ENCODE measurements at places on chromosomes 5 and 9.

DNA sequence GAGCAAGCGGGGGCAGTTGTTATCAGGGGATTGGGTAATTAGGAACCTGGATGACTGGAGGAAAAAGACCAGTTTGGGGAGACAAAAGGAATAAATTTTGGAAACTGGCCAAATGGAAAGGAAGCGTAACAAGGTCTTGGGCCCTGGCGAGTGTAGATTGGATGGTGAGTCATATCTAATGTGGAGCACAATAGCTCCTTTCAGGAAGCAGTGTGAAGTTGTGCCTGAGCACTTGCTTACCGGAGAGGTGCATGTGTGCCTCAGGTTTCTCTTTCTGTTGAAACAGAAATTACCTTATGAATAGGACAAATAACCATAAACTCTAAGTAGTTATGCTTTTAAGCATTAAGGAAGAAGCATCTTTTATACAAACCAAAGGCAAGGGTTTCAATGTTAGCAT lies 176.4 kb downstream of the KIF4B start:
- no peak for DNase-seq

- DNase-seq, result no peak
These were observed 13.7 kb upstream of the RUFY1 start for GRCh38 chr5:179536676-179537075.

GRCh38 chr5:94316916-94317838 lies 301.2 kb downstream of the KIAA0825 start:
- peak; percentile 2 for DNase-seq

DNA sequence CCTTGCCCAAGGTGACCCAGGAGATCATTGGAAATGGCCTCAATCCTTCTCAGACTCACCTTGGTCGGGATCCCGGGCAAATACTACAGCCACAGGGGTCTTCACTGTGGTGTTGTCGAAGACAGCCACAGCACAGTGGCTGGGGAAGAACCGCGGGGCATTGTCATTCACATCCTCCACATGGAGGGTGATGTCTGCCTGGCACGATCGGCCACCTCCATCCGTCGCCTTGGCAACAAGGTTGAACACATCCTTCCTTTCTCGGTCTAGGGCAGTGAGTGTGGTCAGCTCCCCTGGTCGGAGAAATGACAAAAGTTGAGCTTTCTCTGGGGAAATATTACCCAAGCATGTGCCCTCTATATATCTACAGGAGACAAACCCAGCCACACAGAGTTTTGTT lies 56.8 kb downstream of the FAT2 start:
- no peak for DNase-seq

DNA sequence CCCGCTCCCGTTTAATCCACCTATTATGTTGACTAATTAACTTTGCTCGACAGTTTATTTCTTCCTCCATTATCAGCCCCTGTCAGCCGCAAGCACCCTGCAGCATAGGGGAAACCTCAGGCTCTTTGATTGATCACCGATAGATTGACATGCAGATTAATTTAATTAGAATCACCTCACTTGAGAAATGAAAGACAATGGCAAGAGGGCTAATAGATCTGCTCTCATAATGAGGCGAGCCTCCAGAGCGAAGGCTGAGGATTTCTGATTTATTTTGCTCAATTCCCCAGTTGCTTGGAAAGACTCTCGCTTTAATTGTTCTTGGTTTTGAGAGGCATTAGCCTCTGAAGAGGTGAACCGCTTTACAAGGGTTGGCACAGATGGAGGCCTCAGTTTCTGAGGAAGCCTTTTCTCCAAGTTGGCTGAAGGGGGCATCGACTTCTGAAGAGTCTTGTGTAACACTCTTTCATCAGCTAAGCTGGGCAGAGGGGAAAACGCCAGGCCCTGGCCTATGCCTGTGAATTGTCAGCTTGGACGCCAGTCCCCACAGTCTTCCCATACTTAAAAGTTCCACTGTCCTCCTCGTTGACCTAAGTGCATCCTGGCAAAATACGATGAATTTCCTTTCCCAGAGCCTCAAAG lies 275.4 kb downstream of the EBF1 start:
- no peak for DNase-seq

Measured in suppressor macrophage treated with lipopolysaccharide for 1 hour (primary cell).